NCI-H1092 treated with DMSO at 0.1 percent for 48 hours (cell line): ENCODE measurements at places on chromosomes 6 and 20.

DNA sequence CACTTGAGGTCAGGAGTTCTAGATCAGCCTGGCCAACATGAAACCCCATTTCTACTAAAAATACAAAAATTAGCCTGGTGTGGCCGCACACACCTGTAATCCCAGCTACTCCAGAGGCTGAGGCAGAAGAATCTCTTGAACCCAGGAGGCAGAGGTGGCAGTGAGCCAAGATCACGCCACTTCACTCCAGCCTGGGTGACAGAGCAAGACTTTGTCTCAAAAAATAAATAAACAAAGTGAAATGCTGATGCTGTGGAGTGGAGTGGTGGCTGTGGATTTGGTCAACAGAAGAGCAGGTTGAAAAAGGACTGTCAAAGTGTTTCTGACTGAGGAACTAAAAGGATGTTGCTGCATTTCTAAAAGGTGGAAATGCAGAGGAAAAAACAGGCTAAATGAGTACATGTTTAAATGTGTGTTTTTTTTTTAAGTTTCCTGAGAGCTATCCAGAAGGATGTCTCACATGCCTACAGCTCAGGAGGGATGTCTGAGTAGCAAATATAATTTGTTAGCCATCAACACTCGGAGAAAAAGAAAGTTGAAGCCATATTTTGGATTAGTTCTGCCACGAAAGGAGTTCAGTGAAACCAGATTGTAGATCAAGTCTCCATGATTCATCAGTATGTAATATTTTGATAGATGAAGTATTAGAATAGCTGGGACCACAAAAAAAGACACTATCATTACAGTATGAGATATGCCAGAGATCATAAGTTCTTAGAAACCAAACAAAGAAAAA lies 621.1 kb upstream of the ADGRB3 start:
- DNase-seq: no peak

GRCh38 chr20:49578436-49578835 lies 10.5 kb upstream of the PTGIS start:
- DNase-seq: no peak

- DNase-seq: no peak
Measured at GRCh38 chr6:27290065-27290849, 21.8 kb downstream of the POM121L2 start.

GRCh38 chr6:80742481-80742880 lies 636.0 kb downstream of the BCKDHB start:
- no peak for DNase-seq

DNA sequence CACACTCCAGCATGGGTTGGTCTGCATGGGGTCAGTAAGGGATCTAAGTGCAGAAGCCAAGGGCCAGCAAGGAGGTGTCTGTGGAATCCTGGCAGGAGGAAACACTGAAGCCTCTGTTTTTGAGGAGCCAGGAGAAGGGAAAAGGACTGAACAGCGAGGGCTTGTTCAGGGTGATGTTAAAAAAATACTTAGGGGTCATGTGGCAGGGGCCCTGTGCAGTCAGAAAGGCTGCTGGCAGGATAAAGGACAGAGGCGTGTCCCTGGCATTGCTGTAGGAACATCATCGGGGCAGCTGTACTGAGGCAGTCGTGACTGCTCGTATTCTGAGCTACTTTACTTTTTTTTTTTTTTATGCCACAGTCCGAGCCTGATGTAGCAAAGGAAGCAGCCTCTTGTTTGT lies 127.1 kb upstream of the ZFP64 start:
- DNase-seq: no peak
